ENCODE measurements at places on chromosomes 12 and 14. TPM values are rescaled to one million over a fixed set of nuclear protein-coding genes. Genes with fewer than 3 reads are reported as not detected.
A peak's percentile ranks its signal among the peaks of the same experiment; 100 is the strongest.

GRCh38 chr12:47236109-47236714, 156.5 kb upstream of the AMIGO2 start:
- no peak for DNase-seq

GRCh38 chr14:69676723-69677122, 65.3 kb downstream of the SUSD6 start:
- no peak for DNase-seq

The KLHL33 gene
- 0.97 TPM for polyA plus RNA-seq

GRCh38 chr14:44863271-44863670, 98.5 kb downstream of the KLHL28 start:
- no peak for DNase-seq

GRCh38 chr14:41749429-41749828, 142.8 kb downstream of the LRFN5 start:
- peak; percentile 38 for DNase-seq

DNA sequence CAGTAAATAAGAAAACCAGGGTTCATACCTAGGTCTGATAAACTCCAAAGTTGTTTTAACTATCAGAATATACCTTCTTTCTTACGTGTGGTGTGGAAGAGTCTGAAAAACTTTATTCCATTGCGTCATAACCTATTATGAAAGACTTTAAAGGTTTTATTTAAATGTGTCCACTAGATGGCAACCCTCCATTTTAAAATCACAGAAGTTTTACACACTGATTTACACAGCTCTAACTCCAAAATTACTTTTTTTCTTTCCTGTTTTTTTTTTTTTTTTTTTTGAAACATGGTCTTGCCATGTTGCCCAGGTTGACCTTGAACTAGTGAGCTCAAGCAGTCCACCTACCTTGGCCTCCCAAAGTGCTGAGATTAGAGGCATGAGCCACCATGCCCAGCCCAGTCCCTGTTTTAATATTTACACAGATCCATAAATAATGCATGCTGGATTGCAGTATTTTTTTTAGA, 17.3 kb upstream of the TMPRSS12 start:
- peak; percentile 71 for DNase-seq
